WERI-Rb-1 (cell line): ENCODE measurements at places on chromosomes 1 and 21.
A peak's percentile ranks its signal among the peaks of the same experiment; 100 is the strongest.

GRCh38 chr1:81820765-81821164, 20.0 kb downstream of the ADGRL2 start:
- DNase-seq, result no peak

DNA sequence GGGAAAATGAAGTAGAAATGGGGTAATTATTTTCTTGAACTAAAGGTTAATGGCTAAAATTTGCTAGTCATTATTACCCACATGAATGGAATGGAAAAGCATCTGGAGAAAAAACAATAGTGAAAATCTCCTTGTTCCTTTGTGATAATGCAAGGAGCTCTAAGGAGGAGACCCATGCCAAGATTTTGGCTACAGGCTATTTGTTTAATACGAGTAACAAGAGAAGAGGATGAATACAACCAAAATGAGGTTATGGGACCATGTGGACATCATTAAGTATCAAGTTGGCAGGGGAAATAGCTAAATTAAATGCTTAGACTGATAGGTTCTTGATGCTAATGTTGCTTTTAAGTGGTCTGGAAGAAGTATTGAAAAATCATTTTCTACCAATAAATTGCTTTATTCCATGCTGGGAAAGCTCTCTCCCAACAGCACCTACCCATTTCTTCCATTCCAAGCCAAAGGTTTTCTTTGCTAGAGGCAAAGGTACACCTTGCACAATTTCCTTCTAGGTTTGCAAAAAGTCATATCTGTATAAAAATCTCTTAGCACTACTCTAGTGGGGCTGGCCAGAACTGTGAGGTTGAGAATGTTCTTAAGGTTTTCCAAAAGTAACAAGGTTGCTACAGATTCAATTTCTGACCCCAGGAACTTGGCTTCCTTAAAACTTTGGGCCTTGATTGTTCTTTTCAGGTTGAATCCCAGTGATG, 100.2 kb downstream of the SMYD2 start:
- no peak for DNase-seq

DNA sequence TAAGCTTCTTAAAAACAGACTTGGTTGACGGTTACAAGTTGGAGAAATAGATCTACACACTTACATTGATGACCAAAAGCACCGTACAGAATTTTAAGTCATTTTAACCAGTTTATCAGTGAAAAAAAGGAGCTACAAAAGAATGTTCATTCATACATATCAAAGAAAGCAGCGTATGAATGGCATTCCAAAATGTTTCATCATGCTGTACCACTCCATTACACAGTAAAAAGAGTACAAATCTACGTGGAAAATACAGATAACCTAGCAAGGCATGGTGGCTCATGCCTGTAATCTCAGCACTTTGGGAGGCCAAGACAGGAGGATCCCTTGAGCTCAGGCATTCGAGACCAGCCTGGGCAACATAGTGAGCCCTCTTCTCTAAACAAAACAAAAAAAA, 40.3 kb downstream of the ZZZ3 start:
- no peak for DNase-seq

GRCh38 chr21:36141513-36141925, 6.6 kb downstream of the CBR3 start:
- DNase-seq, result peak; percentile 98

- DNase-seq, result no peak
Observed at GRCh38 chr1:59013276-59013927, 229.6 kb upstream of the JUN start.

DNA sequence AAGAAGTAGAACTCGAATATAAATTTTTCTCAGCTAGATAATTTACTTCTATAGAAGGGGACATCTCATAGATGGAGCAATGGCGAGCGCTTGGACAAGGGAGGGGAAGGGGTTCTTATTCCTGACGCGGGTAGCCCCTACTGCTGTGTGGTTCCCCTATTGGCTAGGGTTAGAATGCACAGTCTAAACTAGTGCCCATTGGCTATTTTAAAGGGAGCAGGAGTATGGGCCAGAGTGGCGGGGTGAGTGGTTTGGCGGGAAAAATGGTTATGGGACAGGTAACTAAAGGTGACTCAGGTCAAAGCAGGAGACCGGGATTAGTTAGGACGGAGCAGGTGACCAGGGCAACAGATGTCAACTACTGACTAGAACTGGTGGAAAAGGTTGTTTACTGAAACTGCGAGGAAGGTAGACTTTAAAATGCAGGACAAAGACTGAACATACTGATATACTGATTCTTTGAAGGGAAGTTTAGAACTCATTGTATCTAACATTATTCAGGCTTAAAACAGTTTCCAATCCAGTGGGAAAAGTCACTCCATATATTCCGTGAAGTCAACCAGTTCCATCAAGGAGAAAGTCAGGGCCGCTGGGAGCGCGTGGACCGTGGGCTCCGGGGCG, 940 bp upstream of the ATAD3A start:
- DNase-seq, result peak; percentile 80
